EL (cell line): ENCODE measurements at places on chromosomes 4 and X.

DNA sequence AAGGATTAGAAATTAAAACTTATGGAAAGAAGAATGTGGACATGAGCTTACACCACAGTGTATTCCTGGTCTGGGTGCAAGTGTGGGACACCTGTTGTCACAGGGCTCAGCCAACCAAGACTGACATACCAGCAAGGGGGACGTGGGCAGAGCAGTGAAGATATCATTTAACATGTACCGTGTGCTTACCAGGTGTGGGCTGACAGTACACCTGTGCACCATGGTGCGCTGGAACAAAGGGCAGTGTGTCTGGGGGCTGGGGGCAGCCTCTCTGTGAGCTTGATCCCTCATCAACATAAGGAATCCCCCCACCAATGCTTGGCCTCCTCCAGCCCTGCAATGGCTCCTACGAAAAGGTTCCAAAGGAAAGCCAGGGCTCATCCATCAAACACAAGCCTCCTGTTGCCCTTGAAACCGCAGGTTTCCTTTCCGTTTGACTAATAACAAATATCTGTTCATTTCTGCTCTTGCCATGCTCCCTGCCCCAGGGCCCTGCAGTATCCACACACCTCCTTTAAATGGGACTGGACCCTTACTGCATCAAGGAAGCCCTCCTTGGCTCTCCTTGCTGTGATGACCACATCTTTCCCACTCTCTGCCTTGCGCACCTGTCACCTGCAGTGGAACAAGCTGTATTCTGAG lies 16.7 kb downstream of the EVC2 start:
- no peak for DNase-seq

DNA sequence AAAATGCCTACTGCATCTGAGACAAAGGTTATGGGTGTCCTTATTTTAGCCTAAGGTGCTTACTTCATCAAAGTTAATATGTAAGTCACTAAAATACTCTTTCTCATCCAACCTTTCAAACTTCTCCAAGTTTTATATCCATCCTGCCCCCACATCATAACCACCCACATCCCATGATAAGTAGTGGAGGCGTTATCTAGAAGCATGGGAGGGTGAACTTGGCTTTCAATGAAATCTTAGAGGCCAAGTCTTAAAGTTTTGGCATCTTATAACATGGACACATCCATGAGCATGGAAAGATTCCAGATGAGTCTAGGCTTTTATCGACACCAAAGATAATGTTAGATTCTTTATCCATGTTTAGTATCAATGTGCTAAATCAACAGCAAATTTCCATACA lies 22.9 kb upstream of the SEC24D start:
- DNase-seq = no peak

GRCh38 chrX:110318664-110318968 lies 731 bp upstream of the AMMECR1 start:
- no peak for DNase-seq

DNA sequence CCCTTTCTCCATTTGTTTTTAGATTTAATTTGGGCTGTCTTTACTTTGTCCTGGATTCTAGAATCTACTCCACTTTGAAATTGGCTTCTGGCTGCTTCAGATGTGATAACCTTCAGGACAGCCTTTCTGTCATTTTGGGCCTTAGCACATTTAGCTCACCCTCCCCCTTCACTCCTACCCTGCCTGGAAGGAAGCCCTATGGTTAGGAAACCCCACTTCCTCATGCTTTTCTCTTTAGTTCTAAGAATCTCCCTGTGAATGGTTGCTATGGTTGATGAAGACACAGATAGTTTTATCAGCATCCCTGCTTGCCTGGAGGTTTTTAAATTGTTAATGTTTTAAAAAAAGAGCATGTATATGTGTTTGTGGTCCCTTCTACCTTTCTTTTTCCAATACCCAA lies 100.7 kb upstream of the PTPN13 start:
- peak; percentile 6 for DNase-seq

- DNase-seq = peak; percentile 51
These were observed 989 bp upstream of the PCDH10 start for GRCh38 chr4:133147921-133148689.

GRCh38 chrX:65642914-65643491 lies 24.5 kb upstream of the MSN start:
- peak; percentile 4 for DNase-seq

DNA sequence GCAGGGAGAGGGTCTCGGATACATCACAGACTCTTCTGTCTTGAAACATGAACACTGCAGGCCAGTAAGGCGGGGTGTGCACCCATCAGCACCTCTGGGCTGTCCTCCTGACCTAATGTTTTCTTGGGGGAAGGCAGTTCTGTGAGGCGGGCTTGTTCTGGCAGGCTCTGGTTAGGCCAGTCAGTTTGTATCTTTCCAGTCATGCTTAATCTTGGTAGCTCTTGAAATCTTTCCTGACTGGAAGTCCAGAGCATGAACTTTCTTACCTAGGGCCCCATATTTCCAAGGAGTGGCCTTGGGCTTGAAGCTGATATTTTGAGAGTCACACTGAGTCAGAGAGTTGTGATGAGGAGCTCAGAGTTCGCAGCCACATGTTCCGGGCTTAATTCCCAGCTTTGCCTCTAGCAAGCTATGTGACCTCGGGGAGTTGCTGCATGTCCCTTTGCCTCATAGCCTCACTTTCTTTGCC lies 54.2 kb upstream of the RASSF6 start:
- peak; percentile 30 for DNase-seq

DNA sequence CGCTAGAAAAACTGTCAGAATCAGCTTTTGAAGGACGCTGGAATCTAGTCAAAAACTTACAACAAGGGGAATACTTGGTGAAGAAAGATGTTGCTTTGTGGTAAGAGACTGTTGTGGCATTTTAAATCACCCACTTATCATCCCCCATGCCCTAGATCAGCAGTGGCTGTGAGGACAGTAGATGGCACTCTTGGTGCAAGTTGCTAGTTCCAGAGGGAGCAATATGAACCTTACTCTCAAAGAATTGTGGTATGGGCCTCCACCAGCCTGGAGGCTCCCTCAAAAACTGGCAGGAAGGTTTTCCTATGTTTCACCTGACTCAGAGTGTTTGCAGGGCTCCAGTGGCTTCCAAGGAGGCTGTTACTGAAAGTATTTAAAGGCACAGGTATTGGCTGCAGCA lies 37.7 kb upstream of the SLC16A2 start:
- DNase-seq = peak; percentile 56

DNA sequence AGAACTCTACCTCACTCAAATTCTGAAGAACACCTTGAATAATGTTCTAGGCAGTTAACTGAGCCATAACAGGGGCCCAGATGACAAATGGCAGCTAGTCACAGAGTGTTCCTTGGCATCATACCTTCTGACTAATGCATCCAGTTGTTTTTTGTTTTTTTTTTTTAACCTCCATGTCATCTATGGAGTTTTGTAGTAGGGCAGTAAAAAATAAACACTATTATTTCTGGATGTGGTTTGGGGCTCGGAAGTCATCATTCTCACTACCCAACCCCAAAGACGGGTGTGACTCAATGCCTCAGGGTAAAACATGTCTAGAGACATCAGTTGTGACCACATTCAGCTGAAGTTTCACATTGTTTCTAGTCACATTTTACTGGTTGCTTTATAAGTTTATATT lies 31.2 kb upstream of the MCF2 start:
- DNase-seq = peak; percentile 66

- no peak for DNase-seq
These were observed 683 bp downstream of the MAN2B2 start for GRCh38 chr4:6575503-6576240.

DNA sequence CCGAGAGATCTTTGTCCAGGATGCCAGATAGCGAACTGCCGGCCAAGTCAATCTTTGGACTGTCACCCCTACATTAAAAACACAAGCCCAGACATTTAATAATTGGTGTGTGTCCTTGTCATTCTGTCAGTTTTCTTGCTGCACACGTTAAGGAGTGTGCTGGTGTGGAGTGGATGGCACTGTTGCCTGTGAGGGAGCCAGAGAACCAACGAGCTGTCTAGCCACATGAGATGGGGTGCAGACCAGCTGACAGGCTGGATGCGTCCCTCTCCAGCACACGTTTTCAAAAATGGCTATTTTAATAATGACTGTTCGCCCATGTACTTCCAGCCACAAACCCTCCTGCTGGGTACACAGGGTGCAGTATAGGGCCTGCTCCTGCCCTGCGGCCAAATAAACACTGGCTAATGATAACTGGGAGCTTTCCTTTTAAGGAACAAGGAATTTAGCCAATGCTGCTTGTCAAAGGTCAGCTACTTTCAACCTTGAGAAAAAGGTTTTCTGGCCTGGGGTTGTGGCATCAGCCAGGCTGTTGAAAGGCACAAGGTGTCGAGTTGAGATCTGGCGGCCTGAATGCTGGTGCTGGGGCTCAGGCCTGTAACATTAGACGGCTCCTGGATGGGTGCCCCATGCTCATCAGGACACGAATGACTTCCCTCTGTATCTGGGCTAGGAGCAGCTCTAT lies 54.0 kb upstream of the MAP3K15 start:
- DNase-seq = no peak

DNA sequence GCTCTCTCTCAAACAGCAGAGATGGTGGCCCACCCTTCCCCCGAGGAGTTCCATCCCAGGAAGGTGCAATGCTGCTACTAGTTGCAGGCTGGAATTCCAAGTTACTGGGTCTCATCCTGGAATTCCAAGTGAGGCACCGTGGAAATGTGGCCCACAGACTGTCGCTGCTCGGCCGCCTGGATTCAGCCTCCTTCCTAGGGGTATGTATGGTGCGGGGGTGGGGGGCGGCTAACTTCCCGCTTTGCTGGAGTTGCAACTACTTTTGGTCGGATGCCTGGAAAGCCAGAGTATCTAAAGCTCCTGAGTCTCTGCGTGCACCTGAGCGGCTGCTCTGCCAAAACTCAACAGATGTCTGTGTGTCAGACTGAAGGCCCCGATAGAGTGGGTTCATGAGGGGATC lies 1146.2 kb downstream of the RPA4 start:
- no peak for DNase-seq

- no peak for DNase-seq
These were observed 63.4 kb downstream of the STOX2 start for GRCh38 chr4:183968502-183968901.

DNA sequence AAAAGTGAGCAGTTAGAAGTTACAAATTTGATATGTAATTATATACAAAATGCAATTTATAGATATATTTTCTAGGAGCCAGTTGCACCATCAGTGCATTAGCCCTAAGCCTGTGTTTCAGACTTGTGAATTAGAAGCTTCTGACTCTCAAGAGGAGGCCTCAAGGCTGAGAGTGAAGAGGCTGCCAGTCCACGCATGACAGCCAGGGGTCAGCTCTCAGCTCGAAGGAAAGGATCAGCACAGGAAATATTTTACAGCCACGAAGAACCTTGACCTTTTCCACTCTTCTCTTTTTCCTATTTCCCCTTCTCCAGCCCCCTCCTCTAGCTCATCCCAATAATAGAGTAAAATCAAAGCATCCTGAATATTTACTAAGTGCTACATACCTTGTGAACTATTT lies 642.4 kb downstream of the TRIML1 start:
- no peak for DNase-seq

GRCh38 chrX:108250654-108251579 lies 159.3 kb downstream of the ATG4A start:
- DNase-seq = no peak

DNA sequence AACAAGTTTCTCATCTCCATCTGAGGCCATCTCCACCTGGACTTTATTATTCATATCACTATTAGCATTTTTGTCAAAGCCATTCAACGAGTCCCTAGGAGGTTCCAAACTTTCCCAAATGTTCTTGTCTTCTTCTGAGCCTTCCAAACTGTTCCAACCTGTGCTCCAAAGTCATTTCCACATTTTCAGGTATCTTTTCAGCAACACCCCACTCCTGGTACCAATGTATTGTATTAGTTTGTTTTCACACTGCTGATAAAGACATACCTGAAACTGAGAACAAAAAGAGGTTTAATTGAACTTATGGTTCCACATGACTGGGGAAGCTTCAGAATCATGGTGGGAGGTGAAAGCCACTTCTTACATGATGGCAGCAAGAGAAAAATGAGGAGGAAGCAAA lies 385.4 kb upstream of the GATB start:
- no peak for DNase-seq

- DNase-seq = peak; percentile 59
These were observed 93.7 kb downstream of the CLNK start for GRCh38 chr4:10590896-10591295.

DNA sequence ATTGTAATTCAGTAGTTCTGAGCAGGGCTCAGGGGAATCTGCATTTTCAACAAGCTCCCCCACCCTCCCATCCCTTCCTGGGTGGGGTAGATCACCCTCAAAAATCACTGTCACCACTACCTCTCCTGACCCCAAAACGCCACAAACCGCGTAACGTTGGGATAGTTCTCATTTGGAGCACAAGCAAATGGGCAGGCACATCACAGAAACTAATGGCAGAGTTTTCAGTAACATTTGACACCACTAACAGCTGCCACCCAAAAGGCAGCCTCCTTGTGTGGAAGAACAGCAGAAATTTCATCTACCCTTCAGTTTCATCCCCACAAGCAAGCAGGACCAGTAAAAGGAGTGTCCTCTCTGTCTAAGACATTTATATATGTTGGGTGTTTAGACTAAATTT lies 132.7 kb downstream of the PALLD start:
- DNase-seq = no peak

- DNase-seq = peak; percentile 1
These were observed 100.6 kb downstream of the AKAP4 start for GRCh38 chrX:50100188-50100587.

- DNase-seq = no peak
These were observed 13.6 kb upstream of the TIMM8A start for GRCh38 chrX:101362116-101362515.

DNA sequence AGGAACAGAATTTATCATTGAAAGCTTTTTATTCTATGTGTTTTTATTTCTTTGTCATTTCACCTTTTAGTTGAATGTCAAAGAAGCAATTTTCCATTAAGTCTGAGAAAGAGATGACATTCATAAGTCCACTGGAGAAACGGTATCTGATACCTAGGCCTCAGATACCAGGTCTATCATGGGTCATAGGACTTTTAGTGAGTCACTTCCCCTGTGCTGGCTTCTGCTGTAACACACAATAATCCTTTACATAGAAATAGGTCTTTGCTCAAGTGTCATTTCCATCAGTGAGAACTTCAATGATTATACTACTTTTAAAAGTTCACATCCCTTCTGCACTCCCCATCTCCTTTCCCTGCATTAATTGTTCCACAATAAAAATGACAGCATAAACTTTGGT lies 125.5 kb upstream of the ARMCX2 start:
- DNase-seq = no peak

GRCh38 chr4:3765271-3766035 lies 732 bp upstream of the ADRA2C start:
- peak; percentile 68 for DNase-seq
